Parietal lobe (tissue), 2 donors: ENCODE measurements at places on chromosomes 11 and 22. TPM values are rescaled to one million over a fixed set of nuclear protein-coding genes. Genes with fewer than 3 reads are reported as not detected.

The YPEL1 gene
- total RNA-seq: 89.5 TPM

The PHLDA2 gene
- not detected for total RNA-seq

The LIPT2 gene
- 1.6 TPM for total RNA-seq

The TUBGCP6 gene
- total RNA-seq: 83.9 TPM

The APOA5 gene
- not detected for total RNA-seq

The RFPL1 gene
- not detected for total RNA-seq

The TUB gene
- total RNA-seq: 90.8 TPM
